ENCODE measurements at places on chromosomes 6 and 20.

DNA sequence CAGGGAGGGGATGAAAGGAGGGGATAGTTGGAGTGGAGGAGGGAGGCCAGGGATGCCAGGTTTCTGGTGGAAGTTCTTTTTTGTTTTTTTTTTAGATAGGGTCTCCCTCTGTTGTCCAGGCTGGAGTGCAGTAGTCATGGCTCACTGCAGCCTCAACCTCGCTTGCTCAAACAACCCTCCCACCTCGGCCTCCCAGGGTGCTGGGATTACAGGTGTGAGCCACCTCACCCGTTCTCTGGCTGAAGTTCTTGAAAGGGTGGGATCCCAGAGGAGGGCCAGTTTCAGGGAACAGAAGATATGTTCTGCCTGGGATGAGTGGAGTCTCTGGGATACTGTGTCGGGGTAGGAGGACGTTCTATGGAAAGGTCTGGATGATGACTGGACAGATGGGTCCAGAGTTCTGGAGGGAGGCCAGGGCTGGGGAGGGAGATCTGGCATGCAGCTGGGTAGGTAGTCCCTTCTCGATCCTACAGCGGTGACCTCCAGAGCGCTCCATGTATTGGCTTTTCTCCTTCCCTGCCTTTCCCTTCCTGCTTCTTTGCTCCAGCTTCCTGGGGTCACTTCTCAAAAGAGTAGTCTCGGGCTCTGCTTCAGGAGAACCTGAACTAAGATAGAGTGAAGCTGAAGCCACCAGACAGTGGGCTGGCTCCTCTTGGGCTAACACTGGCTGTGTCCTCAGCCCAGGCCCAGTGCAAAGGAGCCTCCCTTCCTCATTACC, 12.7 kb upstream of the SRC start:
- DNase-seq: no peak

DNA sequence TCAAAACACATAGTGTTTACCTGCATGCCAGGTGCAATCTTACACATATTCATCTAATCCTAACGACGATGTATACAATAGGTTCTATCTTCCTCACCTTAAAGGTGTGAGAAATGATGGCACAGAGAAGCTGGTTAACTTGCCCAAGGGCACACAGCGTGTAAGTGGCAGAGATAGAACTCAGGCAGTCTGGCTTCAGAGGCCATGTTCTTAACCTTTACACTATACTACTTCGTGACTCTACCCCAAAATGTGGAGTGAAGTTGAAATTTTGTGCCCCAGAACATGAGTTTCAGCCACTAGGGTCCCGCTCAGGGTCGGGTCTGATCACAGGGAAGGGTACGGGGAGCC, 584 bp downstream of the VPS52 start:
- DNase-seq: no peak

- no peak for DNase-seq
These were observed 83.3 kb upstream of the ID4 start for GRCh38 chr6:19753826-19754225.

DNA sequence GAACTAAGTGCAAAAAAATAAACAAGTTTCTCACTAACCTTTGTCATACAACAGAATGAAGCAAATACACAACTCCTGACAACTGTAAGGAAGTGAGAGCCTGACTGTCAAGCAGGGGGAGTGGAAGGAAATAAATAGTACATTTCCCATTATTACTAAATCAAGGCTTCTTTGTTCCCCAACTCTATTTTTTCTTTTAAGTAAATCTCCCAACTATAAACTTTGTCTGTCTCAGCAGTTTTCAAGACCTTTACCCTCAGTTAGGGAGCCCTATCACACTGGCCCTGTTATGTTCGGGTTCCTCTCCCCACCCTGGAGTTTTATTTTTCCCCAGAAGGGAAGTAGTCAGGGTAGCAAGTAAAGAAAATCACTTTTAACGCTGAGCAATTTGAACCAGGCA, 24.1 kb upstream of the IPCEF1 start:
- no peak for DNase-seq

DNA sequence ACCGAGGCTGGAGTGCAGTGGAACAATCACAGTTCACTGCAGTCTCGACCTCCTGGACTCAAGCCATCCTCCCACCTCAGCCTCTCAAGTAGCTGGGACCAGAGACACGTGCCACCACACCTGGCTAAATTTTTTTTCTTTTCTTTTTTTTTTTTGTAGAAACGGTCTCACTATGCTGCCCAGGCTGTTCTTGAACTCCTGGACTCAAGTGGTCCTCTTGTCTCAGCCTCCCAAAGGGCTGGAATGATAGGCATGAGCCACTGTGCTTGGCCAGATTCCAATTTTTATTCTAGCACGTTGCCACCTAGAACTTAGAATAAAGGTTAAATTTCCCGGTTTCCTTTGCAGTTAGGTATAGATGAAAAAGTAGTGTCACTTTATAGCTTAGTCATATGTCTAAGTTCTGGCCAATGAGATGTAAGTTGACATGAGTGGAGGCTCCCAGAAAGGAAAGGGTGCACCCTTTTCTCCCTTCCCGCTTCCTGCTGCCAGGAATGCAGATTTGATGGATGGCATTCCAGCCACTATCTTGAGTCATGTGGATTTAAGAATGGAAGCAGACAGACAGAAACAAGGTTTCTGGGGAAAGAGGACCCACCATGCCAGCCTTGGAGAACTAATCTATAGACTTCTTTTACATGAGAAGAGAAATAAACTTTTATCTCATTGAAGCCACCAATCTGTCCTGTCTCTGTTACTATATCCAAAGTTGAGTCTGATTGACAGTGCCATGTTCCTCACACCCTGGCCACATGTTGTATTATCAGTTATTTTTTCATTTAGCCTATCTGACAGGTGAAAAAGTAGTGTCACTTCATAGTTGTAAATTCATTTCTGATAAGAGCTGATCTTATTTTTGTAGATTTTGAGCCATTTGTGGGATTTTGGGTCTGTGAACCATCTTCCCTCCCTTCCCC, 60.6 kb upstream of the NCOA3 start:
- no peak for DNase-seq

- no peak for DNase-seq
These were observed 71.2 kb upstream of the SGK1 start for GRCh38 chr6:134389129-134389528.

DNA sequence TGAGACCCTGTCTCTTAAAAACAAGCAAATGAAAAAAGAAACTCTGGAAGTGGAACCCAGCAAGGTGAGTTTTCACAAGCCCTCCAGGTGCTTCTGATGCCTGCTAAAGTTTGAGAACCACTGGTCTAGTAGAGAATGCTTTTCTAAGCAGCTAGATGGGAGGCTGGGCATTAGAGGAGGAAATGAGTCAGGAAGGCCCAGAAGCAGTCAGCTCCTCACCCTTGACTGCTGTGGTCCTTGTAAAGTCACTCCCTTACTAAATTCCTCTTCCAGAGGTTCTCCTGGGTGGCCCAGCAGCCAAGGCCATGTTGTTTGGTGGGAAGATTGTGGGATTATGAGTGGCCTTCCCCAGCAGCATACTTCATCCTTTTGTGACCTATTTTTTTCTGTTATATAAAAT, 52.0 kb upstream of the FYN start:
- no peak for DNase-seq
